ENCODE measurements at places on chromosomes 16 and 17.

DNA sequence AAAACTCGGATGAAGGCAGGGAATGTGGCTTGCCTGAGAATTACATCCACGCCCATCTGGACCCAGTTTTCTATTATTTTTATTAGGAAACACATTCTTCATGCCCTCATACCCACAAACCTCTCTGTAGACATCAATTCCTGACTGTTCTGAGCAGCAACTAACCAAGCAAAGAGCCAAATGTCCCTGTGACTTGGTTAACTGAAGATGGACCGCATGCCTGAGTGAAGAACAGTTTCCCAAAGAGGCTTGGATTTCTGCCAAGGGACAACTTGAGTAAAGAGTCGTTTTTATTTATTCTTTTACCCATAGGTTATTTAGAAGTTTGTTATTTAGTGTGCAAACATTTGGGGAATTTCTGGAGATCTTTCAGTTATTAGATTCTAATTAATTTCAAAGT is 259.8 kb downstream of the GRIN2A start:
- no peak for DNase-seq

GRCh38 chr16:1659031-1659430 is 19.0 kb upstream of the JPT2 start:
- no peak for DNase-seq

GRCh38 chr16:58318391-58318790 is 23.6 kb upstream of the PRSS54 start:
- no peak for DNase-seq

DNA sequence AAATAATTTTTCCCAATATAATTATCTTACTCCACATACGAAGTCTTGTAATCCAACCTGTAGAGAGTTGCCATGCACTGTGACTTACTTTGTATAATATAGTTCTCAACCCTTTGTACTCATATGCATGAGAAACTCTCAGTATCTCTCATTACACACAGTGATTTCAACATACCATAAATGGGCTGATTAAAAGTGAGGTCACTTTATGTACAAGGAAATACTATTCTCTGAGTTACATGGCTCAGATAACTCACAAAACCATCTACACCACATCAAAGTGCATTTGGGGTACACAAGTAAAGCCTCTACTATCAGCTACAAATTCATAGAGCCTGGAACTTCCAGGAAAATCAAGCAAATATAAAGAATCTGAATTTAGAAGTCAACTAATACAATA is 27.9 kb downstream of the SLFN12 start:
- DNase-seq: no peak

DNA sequence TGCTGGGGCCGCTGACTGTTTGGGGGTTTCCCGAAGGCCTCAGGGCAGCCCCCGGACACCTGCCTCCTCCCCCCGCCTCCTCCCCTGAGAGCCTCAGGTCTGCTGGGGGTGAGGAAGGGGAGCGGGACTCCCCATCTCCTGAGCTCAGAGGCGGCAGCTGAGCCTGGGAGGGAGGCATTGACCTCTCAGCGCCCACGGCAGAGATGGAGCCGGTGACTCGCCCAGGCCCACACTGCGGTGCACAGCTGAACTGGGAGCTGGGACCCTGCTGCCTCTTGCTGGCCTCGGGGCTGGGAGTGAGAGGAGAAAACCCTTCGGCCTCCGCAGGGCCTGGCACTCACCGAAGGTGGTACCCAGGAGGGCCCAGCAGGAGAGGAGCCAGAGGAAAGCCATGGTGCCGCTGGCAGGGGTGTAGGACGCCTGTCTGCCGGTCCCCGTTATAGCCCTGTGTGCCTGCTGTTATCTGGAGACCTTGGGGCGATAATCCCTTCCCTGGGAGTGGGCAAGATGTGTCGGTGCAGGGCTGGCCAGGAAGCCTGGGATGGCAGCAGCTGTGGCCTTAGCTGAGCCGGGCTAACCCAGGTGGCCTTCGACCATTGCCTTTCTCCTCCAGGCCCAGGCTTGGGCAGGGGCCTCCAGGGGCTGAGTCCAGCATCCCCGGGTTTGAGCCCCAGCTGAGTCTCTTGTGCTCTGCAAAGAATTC is at the start of gene CTRB2:
TSS of gene CTRB2 (minus strand) at position 413 of the 703 bp plus-strand sequence. CDS start at position 393, 20 bp downstream.
- no peak for DNase-seq

DNA sequence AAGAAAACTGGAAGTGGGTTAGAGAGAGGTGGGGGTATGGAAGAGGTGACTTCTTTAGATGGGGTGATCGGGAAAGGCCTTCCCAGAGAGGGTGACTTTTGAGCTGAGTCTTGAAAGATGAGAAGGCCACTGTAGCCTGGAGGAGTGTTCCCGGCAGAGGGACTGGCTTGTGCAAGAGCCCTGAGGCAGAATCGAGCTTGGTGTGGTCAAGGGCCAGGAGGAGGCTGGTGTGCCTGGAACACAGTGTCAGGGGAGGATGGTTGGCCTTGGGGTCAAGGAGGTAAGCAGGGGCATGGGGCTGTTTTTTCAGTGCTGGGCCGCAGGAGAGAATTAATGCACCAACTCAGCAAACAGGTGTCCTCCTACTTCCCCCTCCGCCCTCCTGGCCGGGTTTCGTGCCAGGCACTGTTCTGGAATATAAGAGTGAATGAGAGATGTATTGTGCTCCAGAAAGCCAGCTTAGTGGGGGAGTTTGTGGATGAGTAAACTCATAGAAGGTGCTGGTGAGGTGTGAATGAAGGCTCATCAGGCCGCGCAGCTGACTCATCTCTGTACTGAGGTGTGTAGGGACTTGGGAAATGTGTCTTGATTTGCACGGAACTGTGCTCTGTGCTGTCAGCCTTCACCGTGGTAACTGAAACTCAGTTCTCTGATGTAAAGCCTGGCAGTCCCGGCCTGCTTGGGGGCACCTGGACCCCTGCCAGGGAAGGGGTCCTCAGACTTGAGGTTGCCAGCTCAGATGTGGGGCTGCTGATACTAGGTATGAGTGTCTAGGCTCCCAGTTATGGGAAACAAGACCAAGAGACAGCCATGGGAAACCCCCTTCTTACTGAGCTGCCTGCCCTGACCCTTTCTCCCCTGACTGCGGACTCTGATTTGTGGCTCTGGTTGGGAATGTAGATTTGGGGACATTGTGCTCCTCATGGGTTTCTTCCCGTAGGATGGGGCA is 15.3 kb downstream of the KSR1 start:
- DNase-seq: no peak

- no peak for DNase-seq
These were observed 318.3 kb downstream of the CBLN1 start for GRCh38 chr16:48963306-48963705.

GRCh38 chr17:40531051-40531991 is 29.9 kb upstream of the TNS4 start:
- DNase-seq: no peak

DNA sequence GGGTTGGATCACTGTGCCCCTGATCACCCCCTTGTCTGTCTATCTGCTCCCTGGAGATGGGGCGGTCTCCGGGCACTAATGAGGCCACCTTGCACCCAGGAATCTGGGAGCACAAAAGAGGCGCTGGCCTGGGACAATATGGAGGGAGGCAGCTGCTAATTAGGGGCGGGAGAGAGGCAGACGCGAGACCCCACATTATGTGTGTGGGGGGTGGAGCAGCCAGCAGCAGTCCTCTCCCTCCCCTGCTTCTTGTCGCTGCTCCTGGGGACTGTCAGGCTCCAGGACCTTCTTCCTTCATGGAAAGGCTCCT is 324 bp upstream of the HCRT start:
- DNase-seq: no peak

GRCh38 chr16:8912793-8913192 is 30.6 kb downstream of the LITAFD start:
- DNase-seq: no peak

GRCh38 chr16:49589544-49590031 is 216.0 kb downstream of the C16orf78 start:
- DNase-seq: no peak
